ENCODE measurements at places on chromosomes 3 and 15.

GRCh38 chr15:94305133-94305532 lies 73.8 kb downstream of the MCTP2 start:
- no peak for DNase-seq

GRCh38 chr3:194465920-194466570 lies 20.8 kb downstream of the ATP13A3 start:
- no peak for DNase-seq

- DNase-seq: no peak
These were observed 9.9 kb upstream of the ANPEP start for GRCh38 chr15:89824607-89824867.

- DNase-seq: no peak
These were observed 12.6 kb downstream of the DCP1A start for GRCh38 chr3:53334742-53335141.

GRCh38 chr15:70629735-70630273 lies 133.6 kb downstream of the UACA start:
- DNase-seq: no peak

GRCh38 chr3:12588039-12589009 lies 31.4 kb downstream of the MKRN2 start:
- DNase-seq: no peak

GRCh38 chr15:66108483-66109265 lies 144.9 kb downstream of the MEGF11 start:
- DNase-seq: no peak

GRCh38 chr3:45983770-45984169 lies 11.9 kb downstream of the FYCO1 start:
- no peak for DNase-seq

GRCh38 chr15:65791335-65792137 lies 557 bp downstream of the DENND4A start:
- DNase-seq: no peak

DNA sequence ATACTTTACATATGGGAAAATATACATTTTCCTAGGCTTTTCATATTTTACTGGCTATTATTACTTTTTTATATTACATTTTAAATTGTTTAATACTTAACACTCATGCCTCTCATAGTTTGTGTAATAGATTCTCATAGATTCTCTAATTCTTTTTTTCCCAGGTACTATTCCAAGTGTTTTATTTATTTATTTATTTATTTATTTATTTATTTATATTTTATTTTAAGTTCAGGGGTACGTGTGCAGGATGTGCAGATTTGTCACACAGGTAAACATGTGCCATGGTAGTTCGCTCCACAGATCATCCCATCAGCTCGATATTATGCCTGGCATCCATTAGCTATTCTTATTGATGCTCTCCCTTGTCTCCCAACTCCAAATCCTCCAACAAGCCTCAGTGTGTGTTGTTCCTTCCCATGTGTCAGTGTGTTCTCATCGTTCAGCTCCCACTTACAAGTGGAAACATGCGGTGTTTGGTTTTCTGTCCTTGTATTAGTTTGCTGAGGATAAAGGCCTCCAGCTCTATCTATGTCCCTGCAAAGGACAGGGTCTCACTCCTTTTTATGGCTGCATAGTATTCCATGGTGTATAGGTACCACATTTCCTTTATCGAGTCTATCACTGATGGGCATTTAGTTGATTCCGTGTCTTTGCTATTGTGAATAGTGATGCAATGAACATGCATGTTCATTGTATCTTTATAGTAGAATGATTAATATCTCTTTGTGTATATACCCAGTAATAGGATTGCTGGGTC lies 205.4 kb upstream of the P2RY1 start:
- no peak for DNase-seq

DNA sequence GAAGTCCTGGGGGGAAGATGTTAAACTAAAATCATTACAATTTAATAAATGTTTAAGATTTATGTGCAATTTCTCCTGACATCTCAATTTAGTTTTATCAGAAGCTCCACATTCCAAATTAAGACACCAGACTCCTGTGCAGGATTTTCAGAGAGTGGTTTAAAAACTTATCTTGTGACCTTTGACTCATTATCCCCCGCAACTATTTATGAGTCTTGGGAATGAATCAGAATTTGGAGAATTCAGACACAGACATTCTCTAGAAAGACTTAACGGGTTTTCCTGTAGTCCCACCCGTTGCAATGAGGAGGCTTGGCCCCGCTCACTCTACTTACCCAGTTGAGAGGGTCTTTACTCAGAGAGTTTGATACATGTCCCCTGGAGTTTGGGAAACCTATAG lies 7.1 kb downstream of the OR5K2 start:
- no peak for DNase-seq

DNA sequence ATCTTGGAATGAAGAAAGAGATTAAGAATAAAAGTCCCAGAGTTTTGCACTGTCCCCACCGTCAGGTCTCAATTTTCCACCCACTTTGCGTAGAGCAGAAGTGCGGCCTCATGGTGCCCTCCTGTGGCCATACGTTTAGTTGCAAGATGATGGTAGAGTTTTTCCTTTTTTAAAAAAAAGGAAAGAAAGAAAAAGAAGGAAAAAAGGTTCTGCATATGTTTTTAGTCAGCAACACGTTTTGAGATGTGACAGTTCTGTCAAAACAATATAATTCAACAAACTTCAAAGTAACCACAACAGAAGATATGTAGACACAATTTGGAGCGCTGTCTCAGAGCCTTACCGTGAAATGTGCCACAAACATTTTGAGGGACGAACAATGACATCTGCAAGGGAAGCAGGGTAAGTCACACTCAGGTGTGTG lies 24.6 kb downstream of the EBLN2 start:
- DNase-seq: no peak

DNA sequence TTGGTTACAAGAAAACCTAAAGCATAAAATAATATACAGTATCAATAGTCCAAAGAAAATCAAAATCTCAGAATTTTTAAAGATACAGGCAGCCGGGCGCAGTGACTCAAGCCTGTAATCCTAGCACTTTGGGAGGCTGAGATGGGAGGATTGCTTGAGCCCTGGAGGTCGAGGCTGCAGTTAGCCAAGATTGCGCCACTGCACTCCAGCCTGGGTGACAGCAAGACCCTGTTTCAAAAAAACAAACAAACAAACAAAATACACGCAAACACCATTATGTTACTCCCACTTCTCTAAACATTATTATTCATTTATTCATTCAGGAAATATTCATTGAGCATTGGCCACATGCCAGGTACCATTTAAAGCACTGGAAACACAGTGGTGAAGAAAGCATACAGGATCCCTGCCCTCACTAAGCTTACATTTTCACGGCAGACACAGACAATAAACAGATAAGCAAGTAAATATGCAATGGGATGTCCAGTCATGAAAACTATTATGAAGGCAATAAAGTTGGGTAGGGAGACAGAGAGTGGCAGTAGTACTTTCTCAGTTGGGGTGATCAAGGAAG lies 6.7 kb downstream of the BCL2A1 start:
- no peak for DNase-seq

GRCh38 chr15:100433304-100433703 lies 91.5 kb upstream of the ADAMTS17 start:
- no peak for DNase-seq

GRCh38 chr3:71528816-71529215 lies 54.7 kb downstream of the FOXP1 start:
- DNase-seq: no peak

DNA sequence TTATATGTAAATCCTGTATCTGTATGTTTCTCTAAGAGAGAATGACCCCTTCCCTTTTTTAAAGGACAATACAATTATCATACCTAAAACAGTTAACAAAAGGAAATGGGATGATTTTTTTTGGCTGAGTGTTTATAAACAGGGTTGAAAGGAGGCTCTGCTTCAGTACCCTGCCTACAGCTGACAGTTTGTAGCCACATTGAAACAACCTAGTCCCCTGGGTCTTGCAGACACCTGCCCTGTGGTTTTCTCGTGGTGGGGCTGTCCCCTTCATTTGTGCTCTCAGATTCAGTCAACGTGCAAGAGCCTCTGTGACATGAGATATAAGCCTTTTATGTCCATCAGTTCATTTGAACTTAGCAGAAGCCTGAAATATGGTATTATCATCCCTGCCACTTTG lies 2.3 kb upstream of the HMCES start:
- DNase-seq: no peak

GRCh38 chr3:165744025-165744424 lies 93.2 kb downstream of the BCHE start:
- DNase-seq: no peak

DNA sequence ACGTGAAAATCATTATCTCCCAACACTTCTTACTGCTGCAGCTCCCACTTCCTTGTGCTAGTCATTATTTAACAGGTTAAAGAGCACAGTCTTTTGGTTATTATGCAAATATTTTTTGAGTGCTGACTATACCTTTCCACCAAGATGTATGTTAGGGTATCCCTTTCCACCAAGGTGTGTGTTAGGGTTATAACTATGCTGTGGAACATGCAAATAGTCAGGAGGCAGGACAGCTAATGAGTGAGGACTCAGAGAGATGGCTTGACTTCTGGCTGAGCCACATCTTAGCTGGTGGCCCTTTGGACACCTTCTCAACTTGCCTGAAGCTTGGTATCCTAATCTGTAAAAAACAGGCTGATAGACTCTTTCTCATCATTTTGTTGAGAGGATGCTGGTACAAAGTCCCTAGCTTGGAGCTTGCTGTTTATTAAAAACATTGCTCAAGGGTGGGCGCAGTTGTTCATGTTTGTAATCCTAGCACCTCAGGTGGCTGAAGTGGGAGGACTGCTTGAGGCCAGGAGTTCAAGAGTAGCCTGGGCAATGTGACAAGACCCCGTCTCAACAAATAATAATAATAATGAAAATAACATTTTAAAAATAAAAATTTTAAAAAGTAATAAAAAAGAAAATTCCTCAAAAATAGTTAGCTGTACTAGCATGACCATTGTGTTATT lies 160.5 kb upstream of the ADAMTS9 start:
- no peak for DNase-seq

DNA sequence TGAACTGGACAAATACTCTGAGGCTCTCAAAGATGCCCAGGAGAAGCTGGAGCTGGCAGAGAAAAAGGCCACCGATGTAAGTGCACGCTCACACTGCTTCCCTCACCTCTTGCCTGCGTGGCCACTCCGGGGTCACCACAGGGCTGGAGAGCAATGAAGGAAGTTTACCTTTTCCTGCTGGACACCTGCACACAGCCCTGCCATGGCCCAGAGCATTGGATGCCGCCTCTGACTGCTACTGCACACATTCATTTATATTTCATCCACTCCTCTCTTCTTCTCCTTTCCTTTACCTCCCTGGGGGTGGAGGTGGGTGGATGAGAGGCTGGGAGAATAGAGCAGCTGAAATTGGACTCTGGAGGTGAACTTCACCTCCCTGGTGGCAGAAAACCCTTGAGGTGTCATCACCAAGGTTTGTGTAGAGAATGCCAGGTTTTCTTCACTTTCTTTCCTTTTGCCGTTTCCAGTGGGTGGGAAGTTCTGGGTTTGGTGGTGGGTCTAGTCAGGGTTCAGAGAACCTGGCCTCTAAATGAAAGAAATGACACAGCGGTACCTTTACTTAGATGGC lies 1.6 kb downstream of the TPM1 start:
- no peak for DNase-seq

DNA sequence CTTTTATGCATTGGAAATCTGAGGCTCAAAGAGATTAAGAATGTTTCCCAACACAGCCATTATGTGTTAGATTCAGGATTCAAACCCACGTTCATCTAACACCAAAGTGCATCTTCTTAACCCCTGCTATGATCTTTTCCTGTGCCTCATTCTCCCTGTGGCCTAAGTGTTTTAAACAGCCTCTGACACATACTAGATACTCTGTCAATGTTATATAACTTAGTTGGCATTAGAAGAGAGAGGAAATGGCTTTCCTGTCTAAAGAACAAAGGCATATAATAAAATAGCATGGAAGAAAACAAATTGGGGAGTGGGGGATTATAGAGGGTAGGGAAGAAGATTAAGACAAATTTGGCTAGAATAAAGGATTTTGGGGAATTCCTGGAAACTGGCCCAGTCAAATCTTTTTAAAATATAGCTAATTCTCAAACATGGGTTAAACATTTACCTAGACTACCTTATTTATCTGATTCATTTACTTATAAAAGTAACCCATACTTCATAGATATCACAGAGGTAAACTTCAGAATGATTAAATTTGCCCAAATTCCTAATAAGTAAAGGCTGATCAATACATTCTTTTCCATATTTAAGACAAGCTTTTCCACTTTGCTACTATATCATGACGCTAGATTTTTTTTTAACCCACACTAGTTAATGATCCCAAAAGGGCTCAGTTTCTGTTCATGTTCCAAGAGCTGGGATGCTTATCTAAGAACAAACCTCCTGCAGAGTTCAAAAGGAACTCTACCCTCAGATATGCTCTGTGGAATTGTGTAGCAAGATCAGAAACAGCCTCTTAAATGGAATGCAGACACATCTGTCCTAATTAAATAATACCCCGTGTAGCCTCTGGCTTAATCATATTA lies 122.9 kb upstream of the PTPRG start:
- DNase-seq: no peak

DNA sequence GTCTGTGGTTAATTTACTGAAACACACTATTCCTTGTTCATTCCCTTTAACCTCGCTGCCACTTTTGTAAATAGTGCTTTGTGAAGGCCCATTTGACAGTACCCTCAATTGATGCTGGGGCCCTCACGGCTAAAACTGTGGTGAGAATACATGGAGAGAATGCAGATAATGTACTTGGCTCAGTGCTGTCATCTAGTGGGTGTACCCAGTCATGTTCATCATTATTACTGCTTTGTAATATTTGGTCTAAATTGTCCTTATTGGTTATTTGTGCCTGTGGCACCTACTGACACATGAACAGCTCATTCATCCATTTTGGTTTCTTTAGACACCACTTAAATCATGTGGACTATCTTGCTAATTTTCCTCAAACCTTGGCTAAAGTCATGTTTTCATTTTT lies 543.6 kb downstream of the EDEM1 start:
- no peak for DNase-seq

DNA sequence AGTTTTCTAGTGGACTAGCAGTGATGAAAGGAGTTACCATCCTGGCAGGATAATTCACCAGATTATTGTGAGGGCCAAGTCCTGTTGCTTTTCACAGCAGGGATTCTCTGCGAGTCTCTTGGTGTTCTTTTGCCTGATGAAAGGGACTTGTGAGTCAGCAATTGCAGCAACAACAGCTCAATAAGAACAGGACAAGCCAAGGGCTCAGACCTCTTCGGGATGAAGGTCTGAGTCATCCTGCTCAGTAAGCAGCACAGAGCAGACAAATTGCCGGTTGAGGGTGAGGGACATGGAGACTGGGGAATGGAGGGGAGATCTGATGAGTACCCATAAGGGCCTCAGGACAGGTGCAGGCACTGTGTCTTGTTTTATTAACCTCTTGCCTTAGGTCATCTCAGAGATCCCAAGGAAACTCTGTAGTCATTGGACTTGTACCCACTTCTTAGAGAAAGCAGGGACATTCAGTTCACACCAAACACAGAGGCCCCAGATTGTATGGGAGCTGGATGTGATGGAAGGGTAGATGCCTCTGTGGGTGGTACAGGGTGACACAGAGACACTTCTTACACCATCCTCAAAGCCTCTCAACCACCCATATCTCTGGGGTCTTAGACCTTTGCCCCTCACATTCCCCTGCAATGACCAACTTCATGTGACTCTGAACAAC lies 173.8 kb upstream of the TLE3 start:
- no peak for DNase-seq

Measured in stimulated activated CD8-positive, alpha-beta memory T cell treated with anti-CD3 and anti-CD28 coated beads, Interleukin-2, amount 100 ng/mL, for 1 hour (primary cell).